ENCODE measurements at places on chromosomes 5 and 9. TPM values are rescaled to one million over a fixed set of nuclear protein-coding genes. Genes with fewer than 3 reads are reported as not detected.

Gene DNAJB5
- total RNA-seq: 1.2 TPM

Gene INSYN2B
- total RNA-seq: not detected

Gene SYK
- 59.7 TPM for total RNA-seq

Gene ANKS6
- total RNA-seq: 28.4 TPM

Measured in left colon (tissue), 2 donors.